Inflammatory macrophage treated with lipopolysaccharide for 1 hour (primary cell): ENCODE measurements at places on chromosomes 5 and 9.

DNA sequence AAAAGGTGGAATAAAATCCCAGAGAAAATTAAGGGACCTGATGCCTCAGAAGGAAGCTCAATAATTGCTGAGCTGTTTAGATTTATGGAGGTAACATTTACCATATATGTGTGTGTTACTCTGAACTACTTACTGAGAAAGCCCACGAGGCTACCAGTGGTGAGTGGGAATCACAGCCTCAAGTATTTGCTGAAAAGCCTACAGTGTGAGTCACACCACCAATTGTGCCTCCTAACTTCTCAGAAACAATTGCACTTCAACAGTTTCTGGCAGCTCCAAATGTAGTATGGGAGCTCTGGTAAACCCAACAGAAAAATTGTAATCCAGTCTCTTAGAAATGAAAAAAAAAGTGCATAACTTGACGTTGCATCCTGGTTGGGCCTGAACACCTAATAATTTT, 551.6 kb downstream of the PRDM9 start:
- DNase-seq: no peak

GRCh38 chr9:96417661-96418082, 498 bp downstream of the ZNF367 start:
- DNase-seq: no peak

DNA sequence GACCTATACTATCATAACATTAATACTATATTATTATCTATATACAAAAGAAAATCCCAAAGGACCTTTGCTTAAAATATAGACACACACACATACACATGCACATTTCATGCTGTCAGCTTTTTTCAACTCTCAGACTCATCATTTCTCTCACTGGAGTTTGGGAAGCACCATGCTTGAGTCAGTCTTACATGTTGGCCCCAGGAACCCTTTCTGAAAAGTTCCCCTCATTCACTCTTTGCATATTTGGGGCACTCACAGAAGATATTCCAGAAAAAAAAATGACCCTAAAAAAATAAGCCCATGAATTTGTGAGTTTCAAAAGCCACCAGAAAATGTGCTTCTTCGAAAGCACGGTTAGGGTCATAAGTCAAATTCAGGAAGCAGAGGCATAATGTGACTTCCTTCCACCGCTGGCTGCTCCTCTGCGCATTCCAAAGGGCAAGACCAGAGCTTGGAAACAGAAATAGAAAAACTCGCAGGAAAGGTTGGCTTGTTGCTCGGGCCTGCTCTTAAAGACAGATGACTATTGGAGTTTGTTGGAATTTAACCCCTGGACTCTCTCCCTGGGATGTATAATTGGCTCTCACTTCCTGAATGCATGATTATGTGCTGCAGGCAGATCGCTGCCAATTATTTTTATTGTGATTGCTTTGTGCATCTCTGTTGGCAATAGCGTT, 129.7 kb upstream of the IQGAP2 start:
- DNase-seq: peak; percentile 73

DNA sequence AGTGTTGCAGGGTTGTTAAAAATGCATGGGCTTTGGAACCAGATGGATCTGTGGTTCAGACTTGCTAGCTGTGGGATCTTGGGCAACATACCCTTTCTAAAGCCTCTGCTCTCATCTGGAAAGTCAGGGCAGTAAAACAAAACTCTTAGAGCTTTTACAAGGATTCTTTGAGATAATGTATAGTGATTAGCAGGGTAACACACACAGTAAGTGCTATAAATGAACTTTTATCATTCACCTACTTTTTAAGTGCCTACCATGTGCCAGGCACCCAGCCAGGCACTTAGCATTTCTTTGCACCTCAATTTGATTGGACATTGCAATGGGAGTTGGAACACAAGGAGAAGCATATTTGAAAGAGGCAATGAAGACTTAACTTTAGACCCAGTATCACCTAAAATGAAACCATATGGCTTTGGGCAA, 208.6 kb upstream of the PAPPA start:
- no peak for DNase-seq

DNA sequence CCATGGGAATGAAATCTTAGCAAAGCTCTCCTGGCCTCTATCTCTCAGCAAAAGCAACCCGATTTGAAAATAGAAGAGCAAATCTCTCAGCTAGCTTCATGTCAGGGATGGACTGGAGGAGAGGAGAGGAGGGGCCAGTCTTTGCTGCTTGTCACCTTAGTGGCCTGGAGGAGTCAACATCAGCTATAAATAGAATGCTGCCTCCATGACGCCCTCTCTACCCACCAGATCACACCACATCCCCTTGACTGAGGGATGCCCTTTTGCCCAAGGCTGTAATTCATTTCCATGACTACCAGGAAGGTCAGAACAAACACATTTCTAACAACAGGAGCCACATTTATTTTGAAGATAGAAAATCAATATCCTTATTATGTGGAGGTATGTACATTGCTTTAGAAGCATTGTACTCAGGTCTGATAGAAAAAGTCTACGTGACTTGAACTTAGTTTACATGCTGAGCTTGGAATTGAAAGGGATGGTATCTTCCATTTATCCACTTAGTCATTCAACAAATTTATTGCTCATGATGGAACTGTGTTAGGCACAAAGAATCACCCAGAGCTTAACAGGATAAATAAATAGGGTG, 92.4 kb upstream of the LIFR start:
- no peak for DNase-seq

- DNase-seq: peak; percentile 95
Observed at GRCh38 chr9:6055216-6055615, 39.8 kb upstream of the RANBP6 start.

DNA sequence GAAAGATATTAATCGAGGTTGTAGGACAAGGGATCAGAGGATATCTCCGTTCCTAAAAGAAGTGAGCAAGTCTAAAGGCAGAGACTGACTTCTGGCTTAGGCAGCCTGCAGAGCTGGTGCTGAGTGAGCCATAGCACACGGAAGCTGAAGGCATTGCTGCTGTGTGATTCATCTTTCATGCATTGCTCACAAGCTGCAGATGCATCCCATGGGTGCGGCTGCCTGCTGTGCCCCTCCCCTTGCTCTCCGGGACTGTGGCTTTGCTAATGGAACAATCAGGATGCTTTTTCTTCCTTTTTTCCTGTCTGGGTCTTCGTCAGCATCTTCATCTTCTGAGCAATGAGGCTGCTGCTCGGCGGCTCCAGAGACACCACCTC, 341.4 kb downstream of the DIRAS2 start:
- DNase-seq: no peak

DNA sequence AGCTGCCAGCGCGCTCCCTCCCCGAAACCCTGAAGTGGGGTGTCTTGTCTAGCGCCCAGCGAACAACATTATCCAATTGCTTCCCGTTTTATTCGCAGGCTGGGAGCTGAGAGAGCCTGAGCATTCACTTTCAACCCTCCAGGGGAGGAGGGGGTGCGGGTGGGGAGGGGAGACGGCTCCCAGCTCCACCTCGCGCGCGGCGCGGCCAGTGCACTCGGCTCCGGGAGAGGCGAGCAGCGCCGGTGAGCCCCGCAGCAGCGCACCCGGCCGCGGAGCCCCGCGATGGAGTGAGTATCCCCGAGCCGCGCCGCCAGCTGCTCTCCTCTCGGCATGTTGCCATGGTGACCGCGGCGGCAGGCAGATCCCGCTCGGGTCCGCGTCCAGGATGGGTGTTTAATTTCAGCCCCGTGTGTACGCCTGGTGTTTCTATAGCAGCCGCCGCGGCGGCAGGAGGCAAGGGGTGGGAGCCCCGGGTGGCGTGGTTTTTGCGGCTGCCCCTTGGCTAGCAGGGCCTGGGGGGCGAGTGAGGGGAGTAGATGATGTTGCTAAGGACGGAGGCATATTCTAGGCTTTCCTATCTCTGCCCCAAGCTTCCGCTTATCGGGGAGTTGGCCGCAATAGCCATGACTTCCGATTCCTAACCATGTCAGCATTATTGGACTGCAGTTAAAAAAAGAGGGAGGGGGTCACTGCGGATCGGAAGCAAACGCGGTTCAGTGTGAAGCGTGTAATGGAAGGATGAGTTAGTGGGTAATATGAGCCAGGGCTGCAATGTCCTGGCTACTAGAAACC, 139.2 kb upstream of the PALM2AKAP2 start:
- no peak for DNase-seq

DNA sequence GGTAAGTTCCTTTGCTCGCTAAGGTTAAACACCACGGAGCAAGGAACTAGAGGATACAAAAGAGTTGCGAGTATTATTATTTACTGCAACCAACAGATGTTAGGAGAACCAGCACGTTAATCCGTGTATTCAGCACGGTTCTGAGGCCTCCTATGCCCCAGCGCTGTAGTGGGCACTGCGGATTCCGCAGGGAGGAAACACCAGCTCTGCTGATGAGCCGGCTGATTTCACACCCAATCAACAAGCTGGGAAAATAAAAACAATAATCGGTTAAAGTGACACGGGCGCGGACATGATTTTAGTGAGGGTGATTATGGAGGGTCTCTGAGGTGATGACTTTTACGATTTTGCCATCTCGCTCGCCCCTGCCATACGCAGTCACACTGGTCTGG, 702 bp upstream of the PRELID2 start:
- DNase-seq: no peak

DNA sequence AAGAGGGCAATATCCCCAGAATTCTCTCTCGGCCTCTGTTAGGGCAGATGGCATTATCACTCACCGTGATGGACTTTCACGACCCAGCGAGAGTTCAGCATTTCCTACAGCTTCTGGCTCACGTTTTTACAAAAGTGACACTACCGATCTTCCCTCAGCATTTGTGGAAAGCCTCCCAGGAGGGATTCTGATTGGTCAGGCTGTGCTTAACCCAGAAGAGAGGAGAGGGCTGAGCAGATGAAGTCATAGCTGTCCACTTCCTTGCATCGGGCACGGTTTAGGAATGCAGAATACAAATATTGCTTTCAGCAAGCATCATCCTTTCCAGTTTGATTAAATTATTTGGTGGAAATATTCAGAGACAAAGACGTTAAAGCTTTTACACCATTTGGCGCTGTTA, 277.4 kb upstream of the MSX2 start:
- no peak for DNase-seq

- peak; percentile 48 for DNase-seq
Observed at GRCh38 chr5:168227973-168228615, 63.4 kb upstream of the WWC1 start.

- no peak for DNase-seq
Observed at GRCh38 chr5:128084228-128085167, 932 bp downstream of the SLC12A2 start.
